Endodermal cell (in vitro differentiated cells): ENCODE measurements at places on chromosomes 2 and 18. TPM values are rescaled to one million over a fixed set of nuclear protein-coding genes. Genes with fewer than 3 reads are reported as not detected.

VWA3B gene
- total RNA-seq, result 0.64 and 1.0 TPM in 2 replicates

- no peak for DNase-seq
- no peak overlapping the region for H3K27ac ChIP-seq
- H3K4me3 ChIP-seq, result no peak overlapping the region
- H3K4me1 ChIP-seq, result no peaks in the 10 kb centered on the region
These were observed 301.7 kb downstream of the PAX3 start for GRCh38 chr2:221997100-221997499.

SLC11A1 gene
- total RNA-seq, result 0.09 to 0.61 TPM in 2 of 3 replicates, not detected in the other

CSRNP3 gene
- 13.6 to 16.1 TPM (median 14.1 TPM) in 3 replicates for total RNA-seq

DNA sequence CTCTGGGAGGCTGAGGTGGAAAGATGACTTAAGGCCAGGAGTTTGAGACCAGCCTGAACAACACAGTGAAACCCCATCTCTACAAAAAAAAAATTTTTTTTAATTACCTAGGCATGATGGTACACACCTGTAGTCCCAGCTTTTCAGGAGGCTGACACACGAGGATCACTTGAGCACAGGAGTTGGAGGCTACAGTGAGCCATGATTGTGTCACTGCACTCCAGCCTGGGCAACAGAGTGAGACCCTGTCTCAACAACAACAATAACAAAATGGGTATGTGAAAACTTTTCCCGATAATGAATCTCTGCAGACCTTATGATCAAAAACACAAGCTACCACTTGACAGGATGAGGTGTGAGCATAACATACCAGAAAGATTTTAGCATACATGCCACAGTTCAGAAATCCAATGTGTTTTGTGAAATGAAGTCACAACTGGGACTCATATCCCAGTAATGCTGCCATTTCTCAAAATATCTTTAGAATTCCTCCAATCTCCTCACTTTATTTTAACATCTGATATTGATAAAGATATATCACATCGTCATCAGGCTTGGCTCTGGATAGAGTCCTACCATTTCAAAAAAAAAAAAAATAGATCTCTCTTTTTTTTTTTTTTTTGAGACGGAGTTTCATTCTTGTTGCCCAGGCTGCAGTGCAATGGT is 74.0 kb upstream of the PELI1 start:
- no peaks in the 10 kb centered on the region for H3K36me3 ChIP-seq
- no peak overlapping the region for H3K27ac ChIP-seq
- peaks cover 5% of the 10 kb centered on the region for H3K4me1 ChIP-seq
- no peak for DNase-seq

DNA sequence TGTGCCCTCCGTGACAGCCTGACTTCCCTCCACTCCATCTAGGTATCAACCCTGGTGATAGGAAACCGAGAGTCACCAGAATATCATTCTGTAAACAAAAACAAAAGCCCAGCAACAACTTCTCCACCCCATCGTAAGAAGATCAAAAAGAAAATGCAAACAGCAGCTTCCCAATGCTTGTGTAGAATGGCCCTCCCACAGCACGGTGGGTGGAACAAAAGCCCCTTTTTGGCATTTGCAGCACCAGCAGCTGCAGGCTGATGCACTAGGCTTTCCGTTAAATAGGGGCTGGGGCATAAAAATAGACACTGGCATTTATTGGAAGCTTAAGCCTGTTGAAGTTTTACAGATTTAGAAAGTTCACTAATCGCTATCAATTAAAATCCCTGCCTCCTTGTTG is 513.0 kb downstream of the GALR1 start:
- H3K4me3 ChIP-seq, result peak overlapping the region; percentile 63
- no peak overlapping the region for H3K27ac ChIP-seq
- no peaks in the 10 kb centered on the region for H3K4me1 ChIP-seq
- no peaks in the 10 kb centered on the region for H3K27me3 ChIP-seq
- peak; percentile 60 for DNase-seq
- no peaks in the 10 kb centered on the region for H3K36me3 ChIP-seq

DNA sequence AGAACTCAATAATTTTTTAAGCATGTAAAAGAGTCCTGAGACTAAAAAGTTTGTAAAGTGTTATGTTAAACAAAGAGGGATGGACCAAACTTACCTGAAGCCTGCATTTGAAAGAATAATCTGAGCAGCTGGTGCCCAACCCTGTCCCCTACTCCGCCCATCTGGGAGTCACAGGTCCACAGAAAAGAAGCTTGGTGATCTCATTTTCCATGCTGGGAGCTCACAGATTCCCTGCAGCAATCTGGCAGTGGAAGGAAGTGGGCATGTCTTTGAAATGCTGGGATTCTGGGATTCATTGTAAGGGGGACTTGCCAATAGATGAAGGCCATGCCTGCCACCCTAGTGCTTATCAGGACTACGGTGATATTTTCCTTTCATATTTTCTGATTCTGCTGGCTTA is 17.9 kb downstream of the CDH2 start:
- peaks cover 68% of the 10 kb centered on the region for H3K36me3 ChIP-seq
- no peak overlapping the region for H3K27ac ChIP-seq
- DNase-seq, result no peak
- H3K4me1 ChIP-seq, result peaks cover 50% of the 10 kb centered on the region
- no peaks in the 10 kb centered on the region for H3K27me3 ChIP-seq

- H3K27ac ChIP-seq, result no peak overlapping the region
- H3K4me1 ChIP-seq, result peaks cover 11% of the 10 kb centered on the region
- DNase-seq, result no peak
- no peaks in the 10 kb centered on the region for H3K27me3 ChIP-seq
- no peaks in the 10 kb centered on the region for H3K36me3 ChIP-seq
These were observed 218.3 kb downstream of the ACKR3 start for GRCh38 chr2:236787885-236788284.

RESP18 gene
- total RNA-seq, result not detected in 3 replicates

- no peak for DNase-seq
- no peaks in the 10 kb centered on the region for H3K27me3 ChIP-seq
- no peak overlapping the region for H3K27ac ChIP-seq
- no peaks in the 10 kb centered on the region for H3K36me3 ChIP-seq
These were observed 34.7 kb upstream of the ZEB2 start for GRCh38 chr2:144554492-144555210.

MDH1B gene
- 0.99 to 2.0 TPM (median 1.5 TPM) in 3 replicates for total RNA-seq

WNT10A gene
- not detected in 3 replicates for total RNA-seq

- H3K4me1 ChIP-seq, result no peaks in the 10 kb centered on the region
- no peak for DNase-seq
- H3K4me3 ChIP-seq, result no peak overlapping the region
These were observed 41.0 kb upstream of the ACTR3 start for GRCh38 chr2:113848758-113849415.

CNDP2 gene
- total RNA-seq, result 375 and 385 TPM in 2 replicates

- no peak overlapping the region for H3K27ac ChIP-seq
- no peaks in the 10 kb centered on the region for H3K36me3 ChIP-seq
- no peak overlapping the region for H3K4me3 ChIP-seq
- H3K4me1 ChIP-seq, result no peaks in the 10 kb centered on the region
- DNase-seq, result no peak
These were observed 1.8 kb downstream of the IL36RN start for GRCh38 chr2:113060796-113061195.

- H3K4me1 ChIP-seq, result no peaks in the 10 kb centered on the region
- no peaks in the 10 kb centered on the region for H3K36me3 ChIP-seq
- no peak overlapping the region for H3K27ac ChIP-seq
- H3K4me3 ChIP-seq, result no peak overlapping the region
These were observed 1638.9 kb downstream of the LRP1B start for GRCh38 chr2:140491876-140492275.

DNA sequence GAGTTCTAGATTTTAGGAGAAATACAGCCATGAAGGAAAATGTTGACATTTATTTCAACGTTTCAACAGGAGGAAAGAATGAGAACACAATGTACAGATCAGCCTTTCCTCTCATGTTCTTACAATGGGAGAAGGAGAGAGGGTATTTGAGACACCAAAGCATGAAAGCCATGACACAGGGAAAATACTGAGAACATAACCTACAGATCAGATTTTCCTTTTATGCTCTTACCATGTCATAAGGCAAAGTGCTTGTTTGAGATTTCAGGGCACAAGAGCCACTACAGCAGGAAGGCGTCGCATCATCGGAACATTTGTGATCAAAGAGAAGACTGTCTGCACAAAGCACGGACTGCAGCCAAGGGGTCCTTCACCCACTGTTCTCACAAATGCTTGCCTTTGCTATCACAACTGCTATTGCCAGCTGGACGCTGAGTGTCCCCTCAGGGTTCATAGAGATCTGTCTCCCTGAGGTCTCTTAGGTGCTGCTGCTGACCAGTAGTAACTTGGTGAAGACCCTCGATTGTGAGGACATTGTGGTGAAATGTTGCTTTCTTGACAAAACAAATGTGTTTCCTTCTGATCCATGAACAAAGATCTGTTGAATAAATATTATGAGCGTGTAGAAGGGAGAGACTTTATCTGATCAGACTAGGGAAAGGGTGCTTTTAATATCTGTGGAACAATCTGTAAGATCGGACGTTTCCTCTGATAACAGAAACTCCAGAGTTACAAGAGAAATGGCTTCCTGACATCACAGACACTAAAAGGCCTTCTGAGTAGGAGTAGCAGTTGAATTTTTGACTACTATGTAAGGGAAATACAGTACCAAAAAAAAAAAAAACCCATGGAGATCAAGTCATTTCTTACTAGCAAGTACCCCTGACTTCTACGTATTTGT is 6.4 kb upstream of the IL1RL1 start:
- no peak for DNase-seq
- no peaks in the 10 kb centered on the region for H3K4me1 ChIP-seq
- no peak overlapping the region for H3K27ac ChIP-seq
- H3K4me3 ChIP-seq, result no peak overlapping the region
- no peaks in the 10 kb centered on the region for H3K27me3 ChIP-seq

DNA sequence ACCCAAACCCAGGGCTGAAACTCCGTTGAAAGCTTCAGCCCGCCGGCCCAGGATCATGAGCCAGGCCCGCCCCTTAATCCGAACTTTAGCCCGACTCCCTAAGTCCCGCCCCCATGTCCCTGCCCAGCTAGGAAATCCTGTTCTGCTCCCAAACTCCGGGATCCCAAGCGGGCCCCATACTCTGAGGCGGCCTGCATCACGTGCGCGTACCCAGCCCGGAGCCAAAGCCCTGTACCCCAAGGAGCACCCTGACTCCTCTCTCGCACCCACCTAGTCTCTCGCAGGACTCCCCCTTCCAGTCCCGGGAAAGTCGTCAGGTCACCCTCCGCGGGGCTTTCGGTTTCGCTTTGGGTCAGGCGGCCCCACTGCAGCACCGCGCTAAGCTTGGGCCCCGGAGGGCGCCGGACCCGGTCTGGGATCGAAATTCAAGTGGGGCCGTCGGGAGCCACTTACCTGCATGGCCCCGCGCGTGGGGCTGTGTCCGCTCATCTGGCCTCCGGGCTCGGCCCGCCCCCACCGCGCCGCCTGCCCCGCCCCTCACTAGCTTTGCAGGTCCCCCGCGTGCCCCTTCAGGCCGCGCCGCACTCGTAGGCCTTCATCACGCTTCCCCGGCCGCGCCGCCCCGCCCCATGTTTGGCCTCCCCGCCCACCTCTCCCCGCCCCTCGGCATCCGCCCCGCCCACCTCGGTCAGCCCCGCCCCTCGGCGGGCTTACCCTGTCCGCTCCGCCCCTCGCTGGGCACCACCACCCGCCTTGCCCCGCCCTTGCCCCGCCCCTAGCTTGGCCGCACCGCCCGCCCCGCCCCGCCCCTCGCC is at the start of gene DNPEP:
Gene DNPEP (minus strand): TSS at position 607 of the 815 bp plus-strand sequence. CDS start 118 bp downstream, at position 489.
- peak within 1 kb of the TSS; percentile 65 for H3K27ac ChIP-seq
- peaks cover 4% of the 10 kb centered on the region for H3K4me1 ChIP-seq
- H3K4me3 ChIP-seq, result peak within 1 kb of the TSS; percentile 88
- no peaks in the 10 kb centered on the region for H3K27me3 ChIP-seq

KCNIP3 gene
- total RNA-seq, result 0.82 to 1.3 TPM (median 0.84 TPM) in 3 replicates

FBLN7 gene
- 3.6 and 4.0 TPM in 2 replicates for total RNA-seq

- H3K4me1 ChIP-seq, result peaks cover 5% of the 10 kb centered on the region
- no peaks in the 10 kb centered on the region for H3K27me3 ChIP-seq
- H3K4me3 ChIP-seq, result no peak overlapping the region
These were observed 482.5 kb downstream of the NUP35 start for GRCh38 chr2:183606718-183607085.

SAG gene
- not detected in 3 replicates for total RNA-seq

- peaks cover 37% of the 10 kb centered on the region for H3K36me3 ChIP-seq
- no peak overlapping the region for H3K4me3 ChIP-seq
- no peak for DNase-seq
- H3K4me1 ChIP-seq, result no peaks in the 10 kb centered on the region
These were observed 27.7 kb downstream of the IMPA2 start for GRCh38 chr18:12008842-12009580.

GRCh38 chr2:88307817-88308216 is 137.7 kb downstream of the THNSL2 start:
- H3K27me3 ChIP-seq, result no peaks in the 10 kb centered on the region
- DNase-seq, result peak; percentile 77
- H3K4me3 ChIP-seq, result no peak overlapping the region

- H3K36me3 ChIP-seq, result no peaks in the 10 kb centered on the region
- no peaks in the 10 kb centered on the region for H3K4me1 ChIP-seq
- H3K4me3 ChIP-seq, result peak overlapping the region; percentile 73
- H3K27ac ChIP-seq, result peak overlapping the region; percentile 60
- H3K27me3 ChIP-seq, result peaks cover 44% of the 10 kb centered on the region
These were observed 46.0 kb upstream of the PAX8 start for GRCh38 chr2:113324684-113325160.

TSGA10 gene
- 10.1 and 12.4 TPM in 2 replicates for total RNA-seq

- peak; percentile 24 for DNase-seq
- no peak overlapping the region for H3K4me3 ChIP-seq
- H3K27ac ChIP-seq, result no peak overlapping the region
- H3K27me3 ChIP-seq, result peaks cover 26% of the 10 kb centered on the region
- H3K36me3 ChIP-seq, result no peaks in the 10 kb centered on the region
These were observed 50.8 kb downstream of the EMILIN2 start for GRCh38 chr18:2897448-2898185.

GRCh38 chr2:223697316-223697891 is 95.2 kb upstream of the SCG2 start:
- no peak overlapping the region for H3K4me3 ChIP-seq
- DNase-seq, result no peak
- H3K4me1 ChIP-seq, result no peaks in the 10 kb centered on the region

RBBP8 gene
- 44.3 and 45.2 TPM in 2 replicates for total RNA-seq

- H3K27ac ChIP-seq, result peak overlapping the region; percentile 44
- H3K4me1 ChIP-seq, result no peaks in the 10 kb centered on the region
- peaks cover 88% of the 10 kb centered on the region for H3K36me3 ChIP-seq
- no peak overlapping the region for H3K4me3 ChIP-seq
- DNase-seq, result no peak
- no peaks in the 10 kb centered on the region for H3K27me3 ChIP-seq
These were observed 64.4 kb downstream of the GREB1 start for GRCh38 chr2:11598228-11598731.

DNA sequence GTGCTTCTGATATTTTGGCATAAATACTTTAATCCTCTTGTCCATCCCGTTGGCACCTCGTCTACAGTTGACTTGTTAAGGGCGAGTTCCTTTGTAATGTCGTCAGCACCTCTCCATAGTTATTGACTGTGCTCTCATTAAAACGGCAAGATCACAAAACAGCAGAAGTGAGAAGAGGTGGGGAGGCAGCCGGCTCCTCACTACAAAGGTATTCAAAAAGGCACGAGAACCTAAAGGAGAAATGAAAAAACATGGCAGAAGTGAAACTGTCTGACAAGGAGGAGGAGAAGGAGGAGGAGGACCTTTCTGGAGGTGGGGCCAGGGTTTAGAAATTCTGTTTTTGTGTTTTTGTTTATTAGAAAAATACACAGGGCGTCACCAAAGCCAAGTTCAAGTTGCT is 235.6 kb downstream of the BCL11A start:
- H3K27me3 ChIP-seq, result peaks cover 80% of the 10 kb centered on the region
- no peak overlapping the region for H3K4me3 ChIP-seq
- H3K27ac ChIP-seq, result peak overlapping the region; percentile 97
- H3K36me3 ChIP-seq, result no peaks in the 10 kb centered on the region
- DNase-seq, result peak; percentile 57
